ENCODE measurements at places on chromosomes 2 and 18. TPM values are rescaled to one million over a fixed set of nuclear protein-coding genes. Genes with fewer than 3 reads are reported as not detected.

The MGAT4A gene
- 50.6 TPM for total RNA-seq

The BMP10 gene
- not detected for total RNA-seq

The PELI1 gene
- total RNA-seq, result 47.4 TPM

DNA sequence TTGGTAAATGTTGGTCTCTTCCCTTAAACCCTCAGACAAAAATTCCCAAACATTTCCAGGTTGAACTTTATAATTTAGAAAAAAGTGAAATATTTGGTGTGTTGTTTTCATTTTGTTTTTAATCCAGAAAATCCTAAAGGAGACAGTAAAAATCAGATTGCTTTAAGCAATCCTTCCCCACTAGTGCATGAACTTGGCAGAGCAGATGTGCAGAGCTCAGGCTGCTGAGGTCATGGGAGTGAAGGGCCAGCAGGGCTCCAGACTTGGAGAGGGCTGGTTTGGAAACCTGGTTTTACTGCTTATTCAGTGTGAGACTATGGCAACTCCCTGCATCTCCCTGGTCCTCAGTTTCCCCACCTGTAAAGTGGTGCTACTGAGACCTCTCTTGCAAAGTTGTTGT lies 66.7 kb upstream of the TEX51 start:
- no peak for DNase-seq

DNA sequence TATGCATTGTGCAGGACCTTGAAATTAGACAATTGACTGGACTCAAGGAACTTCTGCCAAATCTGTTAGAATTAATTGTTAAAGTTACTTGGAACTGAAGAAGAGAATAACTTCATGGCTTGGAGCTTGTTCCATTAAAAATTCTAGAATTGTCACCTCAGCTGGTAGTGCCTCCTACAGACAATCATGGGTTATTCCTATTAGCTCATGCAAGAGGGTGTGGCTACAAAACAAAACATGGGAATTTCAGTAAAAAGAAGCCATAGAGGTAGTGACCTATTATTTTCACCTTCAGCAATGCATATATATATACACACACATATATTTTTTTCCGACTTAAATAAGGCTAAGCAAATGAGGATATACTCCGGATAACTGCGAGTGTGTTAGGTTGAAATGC lies 181.9 kb upstream of the DTNA start:
- DNase-seq, result no peak

- no peak for DNase-seq
Measured at GRCh38 chr2:206814498-206814897, 49.1 kb downstream of the FASTKD2 start.

DNA sequence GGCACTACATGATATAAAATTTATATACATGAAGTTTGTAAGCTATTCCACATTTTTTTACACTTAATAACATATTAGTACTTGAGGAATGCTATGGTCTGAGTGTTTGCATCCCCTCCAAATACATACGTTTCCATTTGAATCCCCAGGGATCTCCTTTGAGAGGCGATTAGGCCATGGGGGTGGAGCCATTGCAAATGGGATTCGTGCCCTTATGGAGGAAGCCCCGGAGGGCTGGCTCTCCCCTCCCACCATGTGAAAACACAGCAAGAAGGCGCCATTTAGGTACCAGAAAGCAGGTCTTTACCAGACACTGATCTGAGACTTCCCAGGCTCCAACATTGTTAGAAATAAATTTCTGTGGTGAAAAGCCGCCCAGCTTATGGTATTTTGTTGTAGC lies 20.8 kb upstream of the MBP start:
- DNase-seq, result no peak

DNA sequence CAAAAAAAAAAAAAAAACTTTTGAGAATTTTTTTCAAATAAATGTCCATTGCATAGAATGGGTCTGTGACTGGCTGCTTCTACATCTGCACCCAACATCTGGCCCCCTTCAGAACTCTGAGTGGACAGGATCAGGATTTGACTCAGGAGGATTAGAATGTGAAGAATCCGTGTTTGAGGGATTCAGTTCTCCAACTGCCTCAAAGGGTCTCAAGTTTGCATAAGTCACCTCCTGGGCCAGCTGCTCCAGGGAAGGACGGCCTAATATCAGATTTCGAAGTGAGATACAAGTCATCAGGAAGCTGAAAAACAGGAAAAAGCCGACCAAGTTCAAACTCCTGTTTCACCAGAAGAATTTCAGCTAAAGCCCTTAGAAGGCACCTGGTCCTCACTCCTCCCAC lies 10.9 kb downstream of the MAT2A start:
- DNase-seq, result no peak

GRCh38 chr2:226977775-226978190 lies 141.9 kb downstream of the RHBDD1 start:
- DNase-seq, result no peak
